ENCODE measurements at places on chromosomes 7 and 10. TPM values are rescaled to one million over a fixed set of nuclear protein-coding genes. Genes with fewer than 3 reads are reported as not detected.

DNA sequence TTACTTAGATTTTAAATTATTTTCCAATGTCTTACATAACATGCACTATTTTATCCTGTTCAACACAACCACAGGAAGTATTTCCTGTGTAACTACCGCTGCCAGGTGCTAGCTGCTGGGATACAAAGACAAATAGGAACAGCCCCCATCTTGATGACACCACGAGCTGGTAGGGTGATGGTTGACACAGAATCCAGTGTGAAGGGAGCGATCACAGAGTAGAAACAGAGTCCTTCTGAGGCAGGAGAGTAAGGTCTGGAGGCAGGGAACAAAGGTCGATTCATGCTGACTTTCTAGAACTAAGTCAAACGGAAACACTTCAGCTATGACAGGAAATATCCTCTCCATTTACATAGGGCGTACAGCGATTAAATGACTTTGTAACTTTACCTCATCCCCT, 232.3 kb downstream of the ADAM12 start:
- H3K36me3 ChIP-seq: no peaks in the 10 kb centered on the region
- no peak for DNase-seq
- H3K4me3 ChIP-seq: no peak overlapping the region
- no peak overlapping the region for H3K27ac ChIP-seq
- H3K4me1 ChIP-seq: no peaks in the 10 kb centered on the region

ST8SIA6 gene
- total RNA-seq: 3.3 TPM

DNA sequence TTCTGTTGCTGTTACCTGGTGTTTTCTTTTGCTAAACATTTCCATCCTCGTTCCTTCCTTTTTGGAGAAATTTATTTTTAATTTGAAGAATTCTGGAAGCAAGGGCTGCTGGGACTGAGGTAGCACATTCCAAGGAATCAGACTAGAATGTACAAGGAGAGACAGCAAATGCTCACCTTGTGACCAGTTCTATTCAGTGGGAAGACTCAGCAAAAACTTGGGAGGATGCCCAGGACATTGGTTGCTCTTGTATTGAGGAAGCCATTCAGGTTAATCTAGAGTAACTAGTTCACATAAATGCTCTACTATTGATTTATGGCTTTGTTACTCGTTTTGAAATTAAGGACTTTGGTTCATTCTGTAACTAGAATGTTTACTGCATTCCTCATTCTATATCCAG, 11.3 kb downstream of the PLCE1 start:
- no peak overlapping the region for H3K27ac ChIP-seq
- H3K4me1 ChIP-seq: peaks cover 11% of the 10 kb centered on the region
- DNase-seq: no peak
- H3K36me3 ChIP-seq: no peaks in the 10 kb centered on the region
- H3K4me3 ChIP-seq: no peak overlapping the region
- H3K27me3 ChIP-seq: no peaks in the 10 kb centered on the region

ZPBP gene
- not detected for total RNA-seq

AGBL3 gene
- total RNA-seq: 2.7 TPM

- no peak overlapping the region for H3K27ac ChIP-seq
- no peaks in the 10 kb centered on the region for H3K36me3 ChIP-seq
- H3K4me3 ChIP-seq: no peak overlapping the region
- H3K4me1 ChIP-seq: no peaks in the 10 kb centered on the region
- H3K27me3 ChIP-seq: no peaks in the 10 kb centered on the region
These were observed 164.2 kb upstream of the YAE1 start for GRCh38 chr7:39402034-39402433.
